ENCODE measurements at places on chromosomes 11 and 22.

- DNase-seq: no peak
These were observed 5.5 kb downstream of the CSNK2A3 start for GRCh38 chr11:11347592-11347991.

- no peak for DNase-seq
These were observed 251.3 kb downstream of the SBF2 start for GRCh38 chr11:10042699-10043098.

- no peak for DNase-seq
These were observed 2.1 kb downstream of the ADM start for GRCh38 chr11:10307022-10307399.

GRCh38 chr11:72519220-72519881, 85.0 kb upstream of the CLPB start:
- peak; percentile 39 for DNase-seq

DNA sequence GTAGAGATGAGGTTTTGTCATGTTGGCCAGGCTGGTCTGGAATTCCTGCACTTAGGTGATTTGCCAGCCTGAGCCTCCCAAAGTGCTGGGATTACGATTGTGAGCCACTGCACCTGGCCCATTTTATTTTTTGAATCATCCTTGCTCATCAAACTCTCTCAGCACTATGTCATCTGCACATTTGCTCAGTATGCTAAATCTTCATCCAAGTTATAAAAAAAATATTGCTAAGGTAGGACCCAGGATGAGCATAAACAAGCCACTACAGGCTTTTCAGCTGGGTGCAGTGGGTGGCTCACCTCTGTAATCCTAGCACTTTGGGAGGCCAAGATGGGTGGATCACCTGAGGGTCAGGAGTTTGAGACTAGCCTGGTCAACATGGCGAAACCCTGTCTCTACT, 510.1 kb upstream of the LARGE1 start:
- no peak for DNase-seq

GRCh38 chr22:23803001-23803819, 16.4 kb downstream of the SMARCB1 start:
- no peak for DNase-seq

- no peak for DNase-seq
These were observed 256.3 kb downstream of the BRD1 start for GRCh38 chr22:49571326-49571725.

GRCh38 chr11:76771446-76772099, 11.6 kb upstream of the TSKU start:
- no peak for DNase-seq

DNA sequence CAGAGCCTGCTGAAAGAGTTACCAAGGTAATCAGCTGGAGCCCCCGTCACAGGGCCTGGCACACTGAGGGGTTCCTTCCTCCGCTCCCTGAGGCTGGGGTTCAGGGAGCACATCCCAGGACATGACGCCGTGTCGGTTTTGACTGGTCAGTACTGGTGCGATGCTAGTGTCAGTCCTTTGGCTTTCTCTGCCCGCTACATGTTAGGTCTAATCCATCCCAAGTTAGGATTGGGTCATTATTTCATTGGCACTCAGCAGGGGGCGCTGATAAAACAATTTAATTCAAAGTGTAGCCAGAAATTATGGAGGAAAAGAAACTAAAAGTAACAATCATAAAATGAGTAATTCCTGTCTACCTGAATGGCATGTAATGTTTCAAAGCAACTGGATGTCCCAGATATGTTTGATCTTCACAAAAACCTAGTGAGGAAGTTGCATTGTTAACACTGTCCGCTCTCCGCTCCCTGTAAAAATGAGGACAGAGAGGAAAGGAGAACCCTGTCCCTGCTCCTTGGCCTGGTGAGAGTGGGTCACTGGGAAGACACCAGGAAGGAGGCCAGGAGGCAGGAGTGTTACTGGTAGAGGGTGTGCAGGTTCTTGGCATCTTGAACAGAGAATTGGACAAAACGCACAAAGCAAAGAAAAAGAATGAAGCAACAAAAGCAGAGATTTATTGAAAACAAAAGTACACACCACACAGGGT, 27.1 kb downstream of the TSKU start:
- peak; percentile 60 for DNase-seq

GRCh38 chr11:117817368-117818040, 7.0 kb downstream of the FXYD2 start:
- peak; percentile 81 for DNase-seq

DNA sequence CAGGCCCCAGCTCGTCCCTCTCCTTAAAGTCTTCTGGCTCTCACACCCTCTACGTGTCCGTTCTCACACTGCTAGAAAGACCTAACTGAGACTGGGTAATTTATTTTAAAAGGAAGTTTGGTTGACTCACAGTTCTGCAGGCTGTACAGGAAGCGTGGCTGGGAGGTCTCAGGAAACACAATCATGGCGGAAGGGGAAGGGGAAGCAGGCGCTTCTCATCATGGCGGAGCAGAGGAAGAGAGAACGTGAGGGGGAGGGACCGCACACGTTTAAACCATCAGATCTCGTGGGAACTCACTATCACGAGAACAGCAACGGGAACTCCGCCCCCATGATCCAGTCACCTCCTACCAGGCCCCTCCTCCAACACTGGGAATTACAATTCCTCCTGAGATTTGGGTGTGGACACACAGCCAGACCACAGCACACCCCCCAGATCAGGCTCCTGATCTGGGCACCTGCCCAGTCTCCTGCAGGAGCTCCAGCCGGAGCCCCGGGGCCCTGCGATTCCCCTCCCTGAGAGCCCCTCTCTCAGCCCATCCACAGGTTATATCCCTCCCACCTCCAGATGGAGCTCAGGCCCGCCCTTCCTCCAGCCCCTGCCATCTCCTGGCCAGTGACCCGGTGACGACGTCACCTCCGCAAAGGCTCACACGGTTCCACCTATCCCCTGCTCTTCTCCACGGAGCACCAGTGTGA, 170.2 kb downstream of the BRD1 start:
- DNase-seq: no peak

GRCh38 chr11:44632466-44633123, 67.1 kb downstream of the CD82 start:
- no peak for DNase-seq

DNA sequence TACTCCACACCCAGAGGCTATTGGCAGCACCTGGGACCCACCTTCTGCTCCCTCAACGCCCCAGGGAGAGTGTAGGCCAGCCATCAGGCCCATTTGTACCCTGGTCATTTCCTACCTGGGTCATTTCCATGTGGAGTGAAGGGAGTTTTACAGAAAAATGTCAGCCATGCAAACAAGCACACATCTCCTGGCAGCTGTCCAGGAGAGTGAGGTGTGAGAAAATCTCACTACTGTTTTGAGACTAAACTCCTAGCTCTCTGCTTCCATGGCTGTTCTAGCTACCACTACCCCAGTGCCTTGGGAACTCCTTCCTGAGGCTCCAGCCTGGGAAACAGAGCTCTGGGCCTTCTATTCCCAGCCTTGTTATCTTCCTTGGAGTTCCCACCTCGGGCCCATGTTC, 2.8 kb upstream of the TMPRSS13 start:
- DNase-seq: no peak

- peak; percentile 40 for DNase-seq
These were observed 26.6 kb downstream of the SC5D start for GRCh38 chr11:121318848-121319834.

- no peak for DNase-seq
These were observed 123.7 kb upstream of the CCDC90B start for GRCh38 chr11:83409891-83410290.

DNA sequence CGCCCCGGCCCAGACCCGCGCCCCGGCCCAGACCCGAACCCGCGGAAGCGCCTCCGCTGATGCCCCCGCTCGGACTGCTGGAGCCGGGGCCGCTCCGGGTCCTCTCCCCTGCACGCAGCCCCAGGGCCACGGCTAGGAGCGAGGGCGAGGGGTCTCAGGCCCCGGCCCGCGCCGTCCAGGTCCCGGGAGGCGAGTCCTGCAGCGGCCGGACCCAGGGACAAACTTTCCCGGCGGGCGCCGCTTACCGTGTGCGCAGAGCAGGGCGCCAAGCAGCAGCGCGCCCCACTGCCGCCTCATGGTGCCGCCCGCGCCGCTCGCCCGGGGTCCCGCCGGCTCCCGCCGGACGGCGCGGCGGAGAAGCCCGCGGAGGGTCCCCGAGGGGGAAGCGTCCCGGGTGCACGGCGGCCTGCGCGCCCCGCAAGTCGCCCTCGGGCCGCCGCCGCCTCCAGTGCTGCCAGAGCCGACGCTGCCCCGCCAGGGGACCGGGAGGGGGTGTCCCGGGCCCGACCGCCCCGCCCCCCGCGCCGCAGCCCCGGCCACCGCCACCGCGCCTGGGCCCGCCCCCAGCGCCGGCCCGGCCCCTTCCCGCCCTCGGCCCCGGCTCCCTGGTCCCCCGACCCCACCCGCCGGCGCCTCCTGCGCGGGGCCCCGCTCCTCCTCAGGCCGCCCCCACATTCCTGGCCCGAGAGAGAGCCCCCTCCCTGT, at the start of gene LRP4:
LRP4 (minus strand) TSS at position 468 of the 705 bp plus-strand sequence; CDS start at position 297, 171 bp downstream.
- peak; percentile 43 for DNase-seq

- DNase-seq: no peak
These were observed 7.4 kb downstream of the IGLL5 start for GRCh38 chr22:22894740-22895731.

GRCh38 chr11:44351006-44351660, 41.2 kb upstream of the ALX4 start:
- no peak for DNase-seq

- DNase-seq: no peak
These were observed 816.9 kb upstream of the CCDC90B start for GRCh38 chr11:84103096-84103495.

DNA sequence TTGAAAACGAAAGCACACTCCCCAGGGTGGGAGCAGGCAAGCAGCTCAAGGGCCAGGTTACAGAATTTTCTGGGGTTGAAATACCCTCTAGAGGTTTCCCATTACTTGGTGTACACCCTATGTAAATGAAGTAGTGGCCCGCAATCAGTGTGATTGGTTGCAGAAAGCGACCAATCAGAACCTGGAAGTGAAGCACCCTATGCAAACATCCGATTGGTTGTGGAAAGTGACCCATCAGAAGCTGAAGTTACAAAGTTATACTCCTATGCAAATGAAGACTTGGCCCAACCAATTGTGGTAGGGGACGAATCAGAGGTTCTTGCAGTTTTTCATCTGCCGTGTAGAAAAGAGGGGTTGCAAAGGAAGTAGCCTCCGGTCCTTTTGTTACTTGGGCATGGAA, 19.2 kb downstream of the PRR5 start:
- no peak for DNase-seq

DNA sequence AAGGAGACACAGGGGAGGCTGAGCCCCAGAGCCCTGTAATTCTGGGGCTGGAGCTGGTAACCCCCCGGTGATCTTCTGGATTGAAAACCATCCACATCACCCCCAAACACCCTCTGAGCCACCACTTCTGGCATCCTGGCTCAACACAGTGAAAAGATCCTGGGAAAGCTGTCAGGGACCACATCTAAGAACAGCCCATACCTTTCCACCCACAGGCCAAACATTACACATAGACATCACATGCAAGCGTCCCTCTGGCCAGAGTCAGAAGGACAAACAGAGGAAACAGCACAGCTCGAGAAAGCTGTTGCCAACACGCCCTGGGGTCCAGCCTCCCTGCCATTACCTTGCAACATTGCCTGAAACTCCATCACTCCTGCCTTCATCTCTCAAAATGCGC, 469.5 kb downstream of the SOX6 start:
- DNase-seq: no peak
